ENCODE measurements at places on chromosomes 12 and 14. TPM values are rescaled to one million over a fixed set of nuclear protein-coding genes. Genes with fewer than 3 reads are reported as not detected.

Gene CBX5
- polyA plus RNA-seq = 8.2 TPM

DNA sequence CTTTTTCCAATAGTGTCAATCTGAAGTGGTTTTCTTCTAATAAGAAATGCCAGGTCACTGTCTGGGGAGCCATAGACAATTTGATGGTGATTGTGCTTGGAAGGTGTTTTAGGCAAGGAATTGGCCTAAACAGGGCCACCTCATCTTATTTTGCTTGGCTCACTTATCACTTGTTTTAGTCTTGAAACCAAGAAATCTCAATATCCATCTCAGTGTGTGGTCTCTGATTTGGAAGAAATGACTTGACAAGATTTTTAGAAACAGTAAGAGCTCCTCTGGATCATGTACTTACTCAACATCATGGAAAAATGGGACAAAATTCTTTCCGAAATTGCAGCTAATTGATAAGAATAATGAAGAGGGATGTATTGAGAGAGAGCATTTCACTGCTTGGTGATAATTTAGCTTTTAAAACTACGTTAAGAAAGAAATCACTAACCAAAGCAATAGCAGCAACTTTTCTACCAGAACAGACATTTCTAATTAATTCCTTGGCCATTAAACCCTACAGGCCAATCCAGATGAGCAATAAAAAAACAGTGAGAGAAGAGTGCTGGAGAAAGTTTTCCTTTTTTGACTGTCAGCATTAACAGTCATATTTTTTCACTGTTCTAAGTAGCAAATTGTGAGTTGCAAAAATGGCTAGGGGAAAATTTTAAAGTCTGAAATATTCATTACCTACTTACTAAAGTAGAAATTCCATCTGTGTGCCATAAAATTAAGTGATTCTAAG lies 157.3 kb downstream of the AEBP2 start:
- DNase-seq = no peak

Gene M6PR
- 92.2 TPM for polyA plus RNA-seq

Gene HSPA2
- polyA plus RNA-seq = 3.4 TPM

Gene WNT1
- polyA plus RNA-seq = not detected

DNA sequence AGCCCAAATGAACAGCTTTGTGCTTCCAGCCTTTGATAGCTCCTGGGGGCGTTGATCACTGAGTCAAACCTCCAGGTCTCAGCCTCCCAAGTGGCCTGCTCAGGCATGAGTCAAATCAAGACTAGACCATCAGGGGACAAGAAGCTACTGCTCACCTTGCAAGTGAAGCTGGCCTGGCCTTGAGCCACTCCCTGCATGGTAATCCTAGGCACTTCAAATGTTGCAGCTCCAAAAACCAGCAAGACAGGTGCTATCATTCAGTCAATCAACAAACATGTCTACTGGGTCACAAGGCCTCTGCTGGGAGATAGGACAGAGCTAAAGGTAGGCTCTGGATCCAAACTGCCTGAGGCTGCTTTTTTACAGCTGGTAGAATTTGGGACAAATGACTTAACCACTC lies 33.1 kb upstream of the NOS1 start:
- DNase-seq = no peak

Gene PPP1R12A
- polyA plus RNA-seq = 27.9 TPM

DNA sequence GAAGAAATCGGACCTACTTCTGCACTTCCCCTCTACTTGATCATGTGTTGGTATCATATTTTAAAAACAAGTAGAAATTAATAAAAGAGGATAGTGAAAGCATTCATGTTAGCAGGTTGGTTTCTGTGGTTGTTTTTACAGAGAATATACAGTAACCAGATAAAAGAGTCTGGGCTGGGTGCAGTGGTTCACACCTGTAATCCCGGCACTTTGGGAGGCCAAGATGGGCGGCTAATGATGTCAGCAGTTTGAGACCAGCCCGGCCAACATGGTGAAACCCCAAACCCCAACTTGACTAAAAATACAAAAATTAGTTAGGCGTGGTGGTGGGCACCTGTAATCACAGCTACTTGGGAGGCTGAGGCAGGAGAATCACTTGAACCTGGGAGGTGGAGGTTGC lies 55.9 kb downstream of the LRP6 start:
- DNase-seq = no peak

Gene C12orf54
- polyA plus RNA-seq = 5.6 TPM

- DNase-seq = no peak
These were observed 681.0 kb downstream of the RPL10L start for GRCh38 chr14:45970621-45971020.

DNA sequence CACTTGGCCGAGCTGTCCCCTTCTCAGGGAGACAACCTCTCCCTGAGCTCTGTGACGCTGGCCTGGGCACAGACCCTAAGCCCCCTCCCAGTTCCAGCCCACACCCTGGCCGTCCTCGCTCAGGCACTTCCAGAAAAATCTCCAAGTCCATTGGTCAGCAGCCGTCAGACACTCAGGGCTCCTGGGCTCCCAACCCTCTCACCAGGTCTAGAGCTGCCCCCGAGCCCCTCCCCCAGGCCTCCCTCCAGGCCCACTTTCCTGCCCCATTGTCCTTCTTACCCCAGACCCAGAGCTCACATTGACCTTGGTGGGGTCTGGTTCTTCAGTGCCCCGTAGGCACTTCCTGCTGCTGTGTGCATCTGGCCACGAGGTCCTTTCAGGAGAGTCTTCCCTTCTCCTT lies 249.3 kb upstream of the RTL1 start:
- DNase-seq = no peak

DNA sequence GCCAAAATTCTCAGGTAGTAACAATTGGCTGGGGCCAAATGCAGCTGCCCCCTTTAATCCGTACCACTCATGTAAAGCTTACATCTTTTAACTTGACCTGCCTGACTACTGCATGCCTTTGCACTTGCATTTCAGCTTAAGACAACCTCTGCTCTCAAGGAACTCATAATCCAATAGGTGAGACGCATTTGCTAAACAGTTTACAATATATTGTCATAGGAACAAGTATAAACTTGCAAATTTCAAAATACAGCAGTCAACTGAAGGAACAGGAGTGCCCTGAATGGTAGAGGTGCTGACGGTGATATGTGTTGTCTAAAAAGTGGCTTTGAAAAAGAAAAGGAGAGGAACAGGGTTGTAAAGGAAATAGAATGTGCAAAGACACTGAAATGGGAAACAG lies 3.6 kb upstream of the BRMS1L start:
- DNase-seq = no peak

Data from adrenal gland (tissue), 19 donors.